ENCODE measurements at places on chromosomes 16 and 17. TPM values are rescaled to one million over a fixed set of nuclear protein-coding genes. Genes with fewer than 3 reads are reported as not detected.

KRT40 gene
- not detected for total RNA-seq

CCDC78 gene
- total RNA-seq, result 3.1 TPM

MMP25 gene
- total RNA-seq, result 3.6 TPM

ALOX12 gene
- not detected for total RNA-seq

ZNF652 gene
- total RNA-seq, result 38.7 TPM

MYH4 gene
- total RNA-seq, result not detected

SCARF1 gene
- 0.64 TPM for total RNA-seq

B3GNT9 gene
- total RNA-seq, result 44.9 TPM

TP53TG3C gene
- total RNA-seq, result not detected

DNA sequence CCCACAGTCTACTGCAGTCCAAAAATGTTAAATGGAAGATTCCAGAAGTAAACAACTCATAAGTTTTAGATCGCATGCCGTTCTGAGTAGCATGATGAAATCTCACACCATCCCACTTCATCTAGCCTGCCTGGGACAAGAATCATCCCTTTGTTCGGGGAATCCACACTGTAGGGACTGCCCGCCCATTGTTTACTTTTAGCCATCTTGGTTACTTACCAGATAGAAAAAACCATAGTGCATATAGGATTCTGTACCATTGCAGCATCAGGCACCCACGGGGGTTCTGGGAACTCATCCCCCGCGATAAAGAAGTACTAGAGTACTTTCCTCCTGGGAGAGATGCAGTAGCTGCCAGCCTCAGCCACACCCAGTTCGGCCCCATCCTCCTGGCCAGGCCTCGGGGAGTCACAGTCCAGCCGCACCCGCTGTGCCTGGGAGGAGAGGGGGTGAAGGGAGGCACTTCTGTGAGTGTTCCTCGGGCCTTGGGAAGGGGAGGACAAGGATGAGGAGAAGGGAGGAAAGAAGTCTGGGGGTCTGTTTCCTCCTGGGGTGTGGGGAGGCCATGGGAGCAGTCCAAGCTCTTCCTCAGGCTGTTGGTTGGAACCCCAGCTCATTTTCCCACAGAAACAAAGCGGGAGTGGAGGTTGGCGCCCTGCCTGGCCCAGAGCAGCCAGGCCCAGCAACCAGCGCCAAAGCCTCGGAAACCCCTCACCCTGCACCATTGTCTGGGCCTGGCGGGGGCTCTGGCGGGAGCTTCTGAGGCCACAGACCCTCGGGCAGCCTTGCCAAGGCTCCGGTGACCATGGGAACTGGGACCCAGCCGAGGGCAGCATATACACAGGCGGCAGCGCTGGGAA lies 8.9 kb downstream of the TRIM47 start:
- no peak for DNase-seq
- peak overlapping the region; percentile 59 for H3K27ac ChIP-seq
- H3K27me3 ChIP-seq, result no peaks in the 10 kb centered on the region
- no peak overlapping the region for H3K4me3 ChIP-seq
- peaks cover 58% of the 10 kb centered on the region for H3K4me1 ChIP-seq

GRCh38 chr16:9138731-9139501 lies 47.5 kb downstream of the HAPSTR1 start:
- peaks cover 6% of the 10 kb centered on the region for H3K27me3 ChIP-seq
- no peak overlapping the region for H3K27ac ChIP-seq
- DNase-seq, result peak; percentile 89
- no peak overlapping the region for H3K4me3 ChIP-seq
- H3K4me1 ChIP-seq, result peaks cover 11% of the 10 kb centered on the region

GRCh38 chr16:25966172-25967097 lies 274.7 kb downstream of the HS3ST4 start:
- no peak overlapping the region for H3K4me3 ChIP-seq
- no peaks in the 10 kb centered on the region for H3K4me1 ChIP-seq
- H3K27me3 ChIP-seq, result no peaks in the 10 kb centered on the region
- DNase-seq, result no peak

- H3K4me3 ChIP-seq, result peak within 1 kb of the TSS; percentile 92
- no peaks in the 10 kb centered on the region for H3K27me3 ChIP-seq
- H3K36me3 ChIP-seq, result peaks cover 13% of the 10 kb centered on the region
- peak; percentile 91 for DNase-seq
These were observed at the start of gene UBTF for GRCh38 chr17:44219616-44220212. UBTF (minus strand) TSS chr17:44219675; CDS start chr17:44218229, 1,446 bp downstream.

DNA sequence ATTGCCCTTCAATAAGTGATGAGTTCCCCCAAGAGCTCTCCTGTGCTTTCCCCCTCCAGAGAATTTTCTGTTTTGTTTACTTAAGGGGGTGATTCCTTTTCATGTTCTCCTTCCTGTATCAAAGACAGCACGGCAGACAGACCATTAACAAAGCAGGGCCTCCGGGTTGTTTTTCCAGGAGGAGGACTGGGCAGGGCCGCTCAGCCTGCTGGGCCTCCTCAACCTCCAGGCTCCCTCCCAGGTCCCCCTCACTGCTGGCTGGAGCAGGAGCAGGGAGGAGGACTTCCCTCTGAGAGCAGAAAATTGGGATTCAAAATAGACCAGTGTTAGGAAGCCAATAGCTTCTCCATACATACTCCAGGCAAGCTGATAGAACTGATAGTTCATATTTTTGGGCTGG lies 20.4 kb downstream of the SDK2 start:
- H3K4me1 ChIP-seq, result peaks cover 8% of the 10 kb centered on the region
- DNase-seq, result no peak

- no peaks in the 10 kb centered on the region for H3K36me3 ChIP-seq
- H3K4me3 ChIP-seq, result no peak overlapping the region
- peak; percentile 34 for DNase-seq
- no peaks in the 10 kb centered on the region for H3K27me3 ChIP-seq
These were observed 16.3 kb upstream of the NKD1 start for GRCh38 chr16:50531901-50532300.

- H3K36me3 ChIP-seq, result peaks cover 6% of the 10 kb centered on the region
- peaks cover 26% of the 10 kb centered on the region for H3K4me1 ChIP-seq
- no peak overlapping the region for H3K4me3 ChIP-seq
- peak overlapping the region; percentile 3 for H3K27ac ChIP-seq
- no peak for DNase-seq
These were observed 1.3 kb upstream of the ACLY start for GRCh38 chr17:41919840-41920579.

GRCh38 chr16:84566545-84567257 lies 51.2 kb downstream of the COTL1 start:
- peaks cover 26% of the 10 kb centered on the region for H3K36me3 ChIP-seq
- H3K27ac ChIP-seq, result no peak overlapping the region
- no peak overlapping the region for H3K4me3 ChIP-seq
- no peak for DNase-seq
- no peaks in the 10 kb centered on the region for H3K4me1 ChIP-seq

DNA sequence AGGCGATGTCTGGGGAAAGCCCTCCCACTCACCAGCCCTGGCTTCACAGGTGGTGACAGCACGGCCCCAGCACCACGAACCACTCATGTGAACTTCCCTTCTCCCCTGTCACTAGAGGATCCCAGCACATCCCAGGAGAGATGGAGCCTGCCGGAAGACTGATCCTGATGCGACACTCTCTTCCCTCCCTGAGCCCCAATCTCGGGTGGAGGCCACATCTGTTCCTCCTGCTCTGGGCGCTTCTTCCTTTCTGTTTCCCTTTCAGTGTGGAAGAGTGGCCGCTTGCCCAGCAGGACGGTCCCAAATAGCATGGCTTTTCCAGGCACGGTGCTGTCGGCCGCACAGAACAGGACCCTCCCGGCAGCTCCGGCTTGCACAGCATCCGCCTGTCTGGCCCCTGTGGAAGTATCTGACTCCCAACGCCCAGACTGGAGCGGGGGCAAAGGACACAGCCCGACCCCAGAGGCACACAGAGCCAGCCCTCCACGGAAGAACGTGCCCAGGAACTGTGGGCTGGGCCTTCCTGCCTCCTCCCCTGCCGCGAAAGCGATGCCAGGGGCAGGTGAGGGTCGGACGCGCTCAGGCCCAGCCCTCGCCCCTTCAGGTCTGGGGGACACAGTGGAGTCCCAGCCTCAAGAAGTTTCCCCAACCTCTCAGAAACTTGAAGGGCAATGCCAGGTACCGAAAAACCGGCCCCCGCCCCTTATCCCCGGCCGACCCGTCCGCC lies 37.6 kb downstream of the CBFA2T3 start:
- no peak for DNase-seq
- H3K36me3 ChIP-seq, result no peaks in the 10 kb centered on the region
- H3K4me1 ChIP-seq, result no peaks in the 10 kb centered on the region
- H3K27ac ChIP-seq, result no peak overlapping the region

DNA sequence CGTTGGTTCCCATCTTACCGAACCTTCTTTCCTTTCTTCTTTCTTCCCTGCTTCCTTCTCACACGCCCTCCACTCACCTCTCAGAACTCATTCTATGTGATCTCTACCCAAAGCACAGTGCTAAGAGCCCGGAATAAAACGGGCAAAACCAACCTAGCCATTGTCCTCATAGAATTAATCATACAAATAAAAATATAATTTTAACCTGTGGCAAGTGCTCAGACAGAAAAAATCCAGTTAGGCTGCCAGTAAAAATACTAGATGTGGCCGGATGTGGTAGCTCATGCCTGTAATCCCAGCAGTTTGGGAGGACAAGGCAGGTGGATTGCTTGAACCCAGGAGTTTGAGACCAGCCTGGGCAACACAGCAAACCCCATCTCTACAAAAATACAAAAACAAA lies 27.0 kb downstream of the BMERB1 start:
- peaks cover 6% of the 10 kb centered on the region for H3K4me1 ChIP-seq
- H3K27me3 ChIP-seq, result no peaks in the 10 kb centered on the region
- H3K27ac ChIP-seq, result no peak overlapping the region
- DNase-seq, result no peak
- no peak overlapping the region for H3K4me3 ChIP-seq
- H3K36me3 ChIP-seq, result no peaks in the 10 kb centered on the region

DNA sequence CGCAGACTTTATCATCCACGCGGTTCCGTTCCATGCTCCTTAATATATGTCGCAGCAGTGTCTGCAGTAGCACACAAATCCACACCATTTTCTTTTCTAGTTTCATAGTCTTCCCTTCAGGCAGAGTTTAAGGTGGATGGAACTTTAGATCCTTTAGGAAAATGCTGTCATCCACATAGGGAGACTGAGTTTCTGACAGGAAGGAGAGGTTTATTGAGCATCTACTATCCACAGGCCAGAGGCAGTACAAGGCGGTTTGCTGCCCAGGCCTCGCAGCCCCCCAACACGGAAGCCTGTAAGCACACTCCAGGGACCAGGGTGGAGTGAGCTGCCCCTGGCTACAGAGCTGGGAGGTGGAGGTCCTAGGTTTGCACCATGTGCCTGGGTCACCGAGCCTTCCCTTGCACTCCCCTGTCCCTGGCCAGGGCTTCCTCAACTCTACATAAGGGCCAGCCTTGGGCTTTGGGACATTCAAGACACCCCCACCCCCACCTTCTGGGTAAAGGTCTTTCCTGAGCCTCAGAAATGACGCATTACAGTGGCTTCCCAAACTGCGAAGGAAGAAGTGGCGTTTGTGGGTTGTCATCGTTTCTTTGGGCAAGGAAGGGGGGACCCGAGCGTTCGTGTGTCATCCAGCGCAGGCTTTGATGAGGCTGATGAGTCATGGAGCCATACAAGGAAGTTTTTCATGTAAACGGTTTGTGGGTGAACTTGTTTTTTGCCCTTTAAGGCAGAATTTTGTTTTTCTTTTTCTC lies 146.5 kb upstream of the PLCG2 start:
- no peaks in the 10 kb centered on the region for H3K36me3 ChIP-seq
- H3K4me3 ChIP-seq, result no peak overlapping the region
- no peaks in the 10 kb centered on the region for H3K27me3 ChIP-seq
- no peak for DNase-seq
- H3K27ac ChIP-seq, result no peak overlapping the region

DNA sequence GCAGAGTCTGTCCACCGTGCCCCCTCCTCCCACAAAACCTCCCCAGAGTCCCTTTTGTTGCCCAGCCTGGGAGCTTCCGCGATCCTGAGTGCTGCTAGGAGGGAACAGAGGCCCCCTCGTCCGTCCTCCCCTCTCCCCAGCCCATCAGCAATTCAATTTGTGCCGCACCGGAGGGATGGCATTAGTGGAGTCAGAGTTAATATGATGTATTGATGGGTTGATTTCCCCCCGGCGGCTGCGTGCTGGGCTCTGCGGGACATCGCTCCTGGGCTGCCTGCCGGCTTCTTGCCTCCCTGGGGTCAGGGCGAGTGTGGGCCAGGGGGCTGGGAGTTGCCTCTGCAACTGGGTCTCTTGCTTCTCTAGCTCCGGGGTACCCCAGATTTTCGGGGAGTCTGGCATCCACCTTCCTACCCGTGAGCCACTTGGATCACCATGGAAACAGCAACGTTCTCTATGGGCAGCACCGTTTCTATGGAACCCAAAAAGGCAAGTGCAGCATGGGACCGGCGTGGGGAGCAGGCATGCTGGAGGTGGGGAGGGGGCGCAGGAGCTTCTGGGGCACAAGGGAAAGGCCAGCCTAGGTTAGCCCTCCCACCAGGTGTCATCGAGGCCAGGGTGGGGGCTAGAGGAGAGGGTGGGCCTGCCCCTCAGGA lies 42.9 kb downstream of the BAHCC1 start:
- no peak for DNase-seq
- H3K27ac ChIP-seq, result no peak overlapping the region
- no peaks in the 10 kb centered on the region for H3K27me3 ChIP-seq
- peaks cover 27% of the 10 kb centered on the region for H3K4me1 ChIP-seq
- no peaks in the 10 kb centered on the region for H3K36me3 ChIP-seq

DNA sequence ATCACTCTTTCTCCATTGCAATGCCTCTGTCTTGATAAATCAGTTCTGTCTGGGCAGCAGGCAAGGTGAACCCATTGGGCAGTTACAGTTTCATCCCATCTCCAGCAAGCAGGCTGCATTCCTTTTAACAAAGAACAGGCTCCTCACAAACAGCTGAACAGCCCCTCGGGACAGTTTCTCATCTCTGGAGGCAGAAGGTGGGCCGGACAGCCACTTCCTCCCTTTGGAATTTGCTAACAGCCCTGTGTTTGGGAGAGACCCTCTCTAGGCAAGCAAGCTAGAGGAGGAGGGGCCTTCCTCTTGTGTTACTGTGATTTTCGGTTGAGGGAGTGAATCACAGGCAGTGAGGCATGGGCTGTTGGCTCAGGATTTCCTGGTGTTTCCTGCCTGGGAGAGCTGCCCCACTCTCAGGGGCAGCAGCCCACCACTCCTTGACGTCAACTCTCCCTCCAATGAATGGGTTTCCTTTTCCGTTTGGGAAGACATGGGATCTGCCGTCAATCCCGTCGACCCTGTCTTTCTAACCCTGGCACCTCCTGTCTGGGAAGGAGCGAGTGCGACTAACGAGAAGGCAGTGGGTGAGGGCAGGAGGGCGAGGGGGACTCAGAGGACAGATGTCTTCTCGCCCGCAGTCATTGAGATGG lies 3.7 kb upstream of the PGS1 start:
- peak overlapping the region; percentile 89 for H3K27ac ChIP-seq
- no peaks in the 10 kb centered on the region for H3K36me3 ChIP-seq
- no peak for DNase-seq
- no peaks in the 10 kb centered on the region for H3K27me3 ChIP-seq

- peaks cover 47% of the 10 kb centered on the region for H3K27me3 ChIP-seq
- H3K27ac ChIP-seq, result no peak overlapping the region
These were observed 5.3 kb downstream of the BEAN1 start for GRCh38 chr16:66432429-66432828.

- peaks cover 16% of the 10 kb centered on the region for H3K4me1 ChIP-seq
- H3K36me3 ChIP-seq, result no peaks in the 10 kb centered on the region
- no peak overlapping the region for H3K4me3 ChIP-seq
- DNase-seq, result no peak
- H3K27me3 ChIP-seq, result peaks cover 6% of the 10 kb centered on the region
These were observed 3.1 kb upstream of the NPW start for GRCh38 chr16:2016407-2016922.
